HAP-1 (cell line): ENCODE measurements at places on chromosomes 7 and 10.

GRCh38 chr10:29304264-29304994 lies 15.6 kb downstream of the LYZL1 start:
- DNase-seq, result peak; percentile 74

DNA sequence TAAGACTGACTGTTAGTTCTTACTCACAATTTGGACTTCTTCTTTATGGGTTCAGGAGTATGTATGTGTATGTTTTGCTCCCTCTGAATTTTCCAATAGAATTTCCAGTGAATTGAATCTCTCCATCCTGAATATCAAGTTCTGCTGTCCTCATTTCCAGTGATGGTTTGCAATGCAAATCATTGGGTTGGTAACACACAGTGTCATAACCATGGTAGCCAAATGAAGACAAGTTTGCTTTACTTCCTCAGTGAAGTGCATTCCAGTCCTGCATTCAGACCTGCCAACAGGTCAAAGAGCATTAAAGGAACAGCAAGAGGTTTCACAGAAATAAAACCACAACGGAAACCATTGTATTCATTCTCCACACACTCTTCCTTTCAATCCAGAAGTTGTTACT lies 15.2 kb downstream of the ITPRID1 start:
- DNase-seq, result no peak

DNA sequence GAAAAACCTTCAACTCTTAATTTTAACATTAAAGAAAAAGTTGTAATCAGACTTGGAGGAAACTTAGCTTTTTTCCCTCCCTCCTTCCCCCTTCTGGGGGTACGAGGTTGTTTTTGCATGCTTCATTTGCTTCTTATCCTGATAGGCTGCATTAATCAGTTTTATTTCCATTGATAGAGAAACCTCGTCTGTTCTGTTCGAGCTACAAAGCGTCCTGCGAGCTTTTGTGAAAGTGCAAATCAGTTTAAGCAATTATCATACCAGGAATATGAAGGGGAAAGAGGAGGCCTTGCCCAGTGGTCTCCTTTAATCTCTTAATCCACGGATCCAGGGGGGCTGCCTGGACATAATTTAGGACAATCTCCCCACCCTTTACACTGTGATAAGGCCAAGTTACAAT lies 7.5 kb downstream of the EMX2 start:
- no peak for DNase-seq

DNA sequence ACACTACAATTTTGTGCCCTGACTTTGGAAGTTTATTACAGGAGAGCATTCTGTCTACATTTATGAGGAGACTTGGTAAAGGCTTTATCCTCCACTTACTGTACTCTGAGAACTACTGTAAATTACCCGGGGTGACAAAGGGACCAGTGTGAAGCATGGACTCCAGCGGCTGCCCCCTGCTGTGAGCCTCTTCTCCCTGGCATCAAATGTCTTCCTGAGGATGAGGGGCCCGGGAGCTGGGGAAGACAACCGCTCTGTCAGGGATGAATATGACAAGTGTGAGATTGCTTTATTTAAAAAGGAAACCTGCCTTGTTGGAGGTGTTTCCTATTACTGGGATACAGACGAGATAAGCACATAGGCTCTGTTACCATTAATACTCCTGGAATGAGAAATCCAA lies 714.8 kb downstream of the CCSER2 start:
- DNase-seq, result no peak

DNA sequence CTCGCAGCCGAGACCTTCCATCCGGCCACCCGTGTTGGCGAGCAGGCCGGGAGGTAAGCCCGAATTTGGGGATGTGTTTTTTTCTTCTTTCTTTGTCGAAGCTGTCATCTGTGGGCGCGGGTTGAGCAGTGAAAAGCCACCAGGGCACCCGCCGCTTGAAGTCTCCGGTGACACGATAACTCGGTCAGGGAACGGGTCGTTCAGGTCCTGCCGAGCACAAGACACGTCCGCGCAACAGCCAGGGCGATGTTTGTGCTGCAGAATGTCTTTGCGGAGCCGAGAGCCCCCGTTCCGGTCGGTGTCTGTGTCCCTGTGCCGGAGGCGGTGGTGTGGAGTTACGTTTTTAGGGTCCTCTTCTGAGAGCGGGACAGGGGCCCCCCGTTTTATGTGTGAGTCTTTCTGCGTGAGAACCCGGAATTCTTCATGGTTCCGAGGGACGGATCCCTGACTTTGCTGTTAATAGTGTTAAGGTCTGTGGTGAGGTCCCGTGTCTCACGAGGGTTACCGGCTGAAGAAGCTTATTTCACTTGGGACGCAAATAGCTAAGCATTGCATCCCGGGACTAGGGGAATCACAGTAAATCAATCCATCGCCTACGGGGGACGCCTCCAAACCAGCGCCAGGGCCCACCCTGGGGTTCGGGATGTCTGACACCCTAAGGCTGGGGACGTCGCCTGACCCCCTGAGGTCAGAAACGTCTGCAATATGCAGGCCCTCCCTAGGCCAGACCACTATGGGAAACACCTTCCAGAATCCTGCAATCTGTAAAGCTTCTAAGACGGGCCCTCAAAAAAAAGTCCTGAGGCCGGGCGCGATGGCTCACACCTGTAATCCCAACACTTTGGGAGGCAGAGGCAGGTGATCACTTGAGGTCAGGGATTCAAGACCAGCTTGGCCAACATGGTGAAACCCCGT lies 99.5 kb downstream of the ELFN1 start:
- DNase-seq, result no peak
